Aorta (tissue), 5 donors: ENCODE measurements at places on chromosomes 11 and 22. TPM values are rescaled to one million over a fixed set of nuclear protein-coding genes. Genes with fewer than 3 reads are reported as not detected.

GRCh38 chr22:25139062-25139461, 60.6 kb upstream of the CRYBB3 start:
- H3K4me3 ChIP-seq = no peak overlapping the region
- H3K27me3 ChIP-seq = no peaks in the 10 kb centered on the region
- DNase-seq = no peak
- H3K36me3 ChIP-seq = peaks cover 6% of the 10 kb centered on the region
- H3K27ac ChIP-seq = no peak overlapping the region

DNA sequence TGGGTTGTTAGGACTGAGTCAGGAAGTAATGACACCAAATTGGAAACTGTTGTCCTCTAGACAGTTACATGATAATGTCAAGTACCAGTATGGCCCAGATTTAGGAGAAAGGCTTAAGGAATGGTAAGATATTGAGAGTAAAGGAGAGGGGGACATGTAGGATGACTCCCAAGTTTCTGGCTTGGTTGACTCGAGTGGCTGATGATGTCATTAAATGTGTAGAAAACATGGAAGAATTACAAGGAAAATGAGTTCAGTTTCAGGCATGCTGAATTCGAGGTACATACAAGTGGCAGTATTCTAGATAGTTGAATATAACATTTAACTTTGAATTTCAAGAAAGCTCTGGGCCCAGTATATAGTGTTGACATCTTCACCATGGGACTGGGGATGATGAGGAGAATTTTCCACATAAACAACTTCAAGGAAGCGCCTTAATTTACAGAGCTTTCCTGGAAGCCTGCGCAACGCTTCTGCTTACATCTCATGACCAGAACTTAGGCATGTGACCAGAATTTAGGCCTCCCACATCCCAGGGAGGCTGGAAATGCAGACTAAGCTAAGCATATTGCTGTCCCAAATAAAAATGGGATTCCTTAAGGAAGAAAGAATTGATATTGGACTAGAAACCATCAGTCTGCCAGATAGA, 3.8 kb downstream of the CFAP300 start:
- H3K27ac ChIP-seq = no peak overlapping the region
- no peaks in the 10 kb centered on the region for H3K36me3 ChIP-seq
- H3K4me1 ChIP-seq = no peaks in the 10 kb centered on the region
- no peak for DNase-seq

DNA sequence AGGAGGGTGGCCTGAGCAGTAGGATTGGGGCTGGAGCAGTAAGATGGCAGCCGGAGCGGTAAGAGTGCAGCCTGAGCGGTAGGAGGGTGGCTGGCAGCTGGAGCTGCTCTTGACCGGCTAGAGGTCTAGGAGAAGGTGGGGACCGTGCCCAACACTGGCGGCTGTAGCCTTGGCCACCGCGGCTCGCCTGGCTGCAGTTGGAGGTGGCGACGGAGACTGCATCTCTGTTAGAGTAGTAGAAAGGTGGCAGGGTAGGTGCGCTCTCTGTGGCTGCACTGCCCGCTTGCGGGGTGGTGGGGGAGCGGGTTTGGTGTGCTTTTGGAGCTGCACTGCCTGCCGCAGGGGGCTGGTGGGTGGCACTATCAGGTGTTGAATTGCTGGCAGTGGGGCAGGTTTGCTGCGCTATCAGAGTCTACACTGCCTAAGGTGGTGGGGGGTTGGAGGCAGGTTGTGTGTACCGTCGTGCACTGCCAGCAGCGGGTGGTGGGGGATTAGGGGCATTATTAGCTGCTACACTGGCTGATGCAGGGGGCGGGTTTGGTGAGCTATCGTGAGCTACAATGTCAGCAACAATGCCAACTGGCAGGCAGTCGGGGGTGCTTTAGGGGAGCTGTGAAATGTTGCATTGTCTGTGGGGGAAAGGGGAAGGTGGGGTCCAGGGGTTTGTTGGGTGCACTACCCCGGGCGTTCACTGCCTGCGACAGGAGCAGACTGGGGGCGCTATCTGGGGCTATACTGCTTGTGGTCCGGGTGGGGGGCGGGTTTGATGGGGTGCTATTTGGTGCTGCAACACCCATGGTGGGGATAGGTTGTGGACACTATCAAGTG, 4461.3 kb upstream of the OR11H1 start:
- no peak overlapping the region for H3K27ac ChIP-seq
- H3K4me3 ChIP-seq = no peak overlapping the region
- no peaks in the 10 kb centered on the region for H3K27me3 ChIP-seq
- no peak for DNase-seq
- no peaks in the 10 kb centered on the region for H3K4me1 ChIP-seq
- H3K36me3 ChIP-seq = no peaks in the 10 kb centered on the region

DNA sequence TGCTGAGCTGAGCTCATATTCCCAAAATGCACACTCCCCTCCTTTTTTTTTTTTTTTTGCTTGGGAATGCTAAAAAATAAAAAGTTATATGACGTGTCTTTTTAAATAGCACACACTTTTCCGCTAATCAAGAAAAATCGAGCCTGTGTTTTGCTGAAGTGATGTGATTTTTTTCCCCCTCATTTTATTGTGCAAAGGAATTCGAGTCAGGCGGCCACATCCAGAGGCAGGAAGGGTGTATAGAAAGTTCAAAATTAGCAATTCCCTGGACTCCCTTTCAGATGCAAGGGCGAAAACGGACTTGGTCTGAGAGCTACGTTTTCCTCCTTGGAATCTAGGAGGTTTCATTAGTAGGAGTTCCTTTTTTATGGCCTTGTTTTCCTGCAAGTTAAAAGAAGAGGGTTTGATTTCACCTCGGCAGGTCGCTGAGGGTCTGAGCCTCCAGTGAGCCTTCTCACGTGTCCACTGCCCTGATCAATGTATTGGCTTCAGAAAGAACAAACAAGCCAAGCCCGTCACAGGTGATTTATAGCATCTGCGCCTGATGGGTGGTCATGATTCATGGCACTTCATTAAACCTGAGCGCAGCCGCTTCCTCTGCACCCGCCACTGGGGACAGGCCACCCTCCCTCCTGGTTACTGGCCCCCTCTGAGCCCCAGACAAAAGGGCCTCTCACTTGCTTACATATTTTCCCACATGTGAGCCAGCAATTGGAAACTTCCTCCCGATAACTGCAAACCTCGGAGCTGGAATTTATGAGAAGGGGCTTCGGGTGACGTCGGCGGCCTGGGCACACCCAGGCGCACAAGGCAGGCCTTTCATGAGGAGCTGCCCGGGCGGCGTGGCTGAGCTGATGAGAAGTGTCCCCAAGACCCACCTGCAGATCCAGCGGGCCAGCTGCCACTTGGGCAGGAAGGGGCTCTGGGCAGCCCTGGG, 64.4 kb upstream of the LINC01488 start:
- H3K27me3 ChIP-seq = no peaks in the 10 kb centered on the region
- no peak for DNase-seq
- no peaks in the 10 kb centered on the region for H3K36me3 ChIP-seq
- peak overlapping the region; percentile 53 for H3K27ac ChIP-seq

DNA sequence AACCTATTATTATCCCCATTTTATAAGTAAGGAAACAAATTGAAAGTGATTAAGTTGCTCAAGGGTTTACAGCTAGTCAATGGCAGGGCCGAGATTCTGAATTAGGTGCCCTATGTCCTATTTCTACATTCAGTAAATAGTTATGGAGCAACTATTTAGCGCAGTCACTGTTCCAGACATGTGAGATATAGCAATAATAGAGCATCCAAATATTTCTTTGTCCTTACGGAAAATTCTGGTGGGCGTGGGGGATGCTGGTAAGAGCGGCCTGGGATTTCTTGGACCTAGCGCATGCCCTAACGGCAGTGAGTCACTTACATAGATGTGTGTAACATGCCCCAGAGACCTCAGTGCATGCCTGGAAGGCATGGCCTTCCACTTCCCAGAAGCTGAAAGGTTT, 4.4 kb downstream of the DTX4 start:
- no peaks in the 10 kb centered on the region for H3K27me3 ChIP-seq
- DNase-seq = no peak
- H3K4me3 ChIP-seq = no peak overlapping the region
- H3K27ac ChIP-seq = no peak overlapping the region

DNA sequence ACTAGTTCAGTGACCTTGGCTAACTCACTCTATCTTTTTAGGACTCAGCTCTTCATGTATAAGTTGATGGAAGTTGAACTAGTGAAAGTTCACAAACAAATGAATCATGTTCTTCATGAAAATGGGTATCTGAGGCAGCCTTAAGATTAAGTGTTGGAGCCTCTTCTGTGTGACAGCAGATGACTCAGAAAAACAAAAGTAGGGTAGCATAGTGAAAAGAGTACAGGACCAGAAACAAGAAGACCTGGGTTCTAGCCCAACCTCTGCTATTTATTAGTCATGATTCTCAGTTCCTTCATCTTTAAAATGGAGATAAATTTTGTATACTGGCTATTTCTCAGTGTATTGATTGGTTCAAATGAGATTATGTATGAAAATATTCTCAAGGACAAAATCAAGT, 60.2 kb downstream of the USP35 start:
- no peaks in the 10 kb centered on the region for H3K36me3 ChIP-seq
- no peaks in the 10 kb centered on the region for H3K27me3 ChIP-seq
- DNase-seq = no peak
- H3K4me3 ChIP-seq = no peak overlapping the region

GRCh38 chr11:18722293-18722637, 3.7 kb downstream of the IGSF22 start:
- no peaks in the 10 kb centered on the region for H3K4me1 ChIP-seq
- no peaks in the 10 kb centered on the region for H3K27me3 ChIP-seq
- no peak overlapping the region for H3K4me3 ChIP-seq
- no peaks in the 10 kb centered on the region for H3K36me3 ChIP-seq
- H3K27ac ChIP-seq = no peak overlapping the region

- H3K4me3 ChIP-seq = no peak overlapping the region
- H3K4me1 ChIP-seq = no peaks in the 10 kb centered on the region
- H3K27ac ChIP-seq = no peak overlapping the region
- no peaks in the 10 kb centered on the region for H3K27me3 ChIP-seq
- DNase-seq = no peak
- H3K36me3 ChIP-seq = no peaks in the 10 kb centered on the region
Measured at GRCh38 chr22:48171271-48171691, 1408.8 kb downstream of the TBC1D22A start.

DNA sequence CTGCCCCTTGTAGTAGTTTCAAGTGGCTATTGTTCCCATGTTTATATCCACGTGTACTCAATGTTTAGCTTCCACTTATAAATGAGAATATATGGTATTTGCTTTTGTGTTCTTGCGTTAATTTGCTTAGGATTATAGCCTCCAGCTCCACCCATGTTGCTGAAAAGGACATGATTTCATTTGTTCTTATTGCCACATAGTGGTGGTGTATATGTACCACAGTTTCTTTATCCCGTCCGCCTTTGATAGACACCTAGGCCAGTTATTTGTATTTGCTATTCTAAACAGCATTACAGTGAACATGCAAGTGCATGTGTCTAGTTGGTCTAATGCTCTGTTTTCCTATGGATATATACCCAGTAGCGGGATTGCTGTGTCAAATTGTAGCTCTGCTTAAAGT, 6.8 kb downstream of the OR51B2 start:
- H3K4me1 ChIP-seq = no peaks in the 10 kb centered on the region
- no peak overlapping the region for H3K27ac ChIP-seq

DNA sequence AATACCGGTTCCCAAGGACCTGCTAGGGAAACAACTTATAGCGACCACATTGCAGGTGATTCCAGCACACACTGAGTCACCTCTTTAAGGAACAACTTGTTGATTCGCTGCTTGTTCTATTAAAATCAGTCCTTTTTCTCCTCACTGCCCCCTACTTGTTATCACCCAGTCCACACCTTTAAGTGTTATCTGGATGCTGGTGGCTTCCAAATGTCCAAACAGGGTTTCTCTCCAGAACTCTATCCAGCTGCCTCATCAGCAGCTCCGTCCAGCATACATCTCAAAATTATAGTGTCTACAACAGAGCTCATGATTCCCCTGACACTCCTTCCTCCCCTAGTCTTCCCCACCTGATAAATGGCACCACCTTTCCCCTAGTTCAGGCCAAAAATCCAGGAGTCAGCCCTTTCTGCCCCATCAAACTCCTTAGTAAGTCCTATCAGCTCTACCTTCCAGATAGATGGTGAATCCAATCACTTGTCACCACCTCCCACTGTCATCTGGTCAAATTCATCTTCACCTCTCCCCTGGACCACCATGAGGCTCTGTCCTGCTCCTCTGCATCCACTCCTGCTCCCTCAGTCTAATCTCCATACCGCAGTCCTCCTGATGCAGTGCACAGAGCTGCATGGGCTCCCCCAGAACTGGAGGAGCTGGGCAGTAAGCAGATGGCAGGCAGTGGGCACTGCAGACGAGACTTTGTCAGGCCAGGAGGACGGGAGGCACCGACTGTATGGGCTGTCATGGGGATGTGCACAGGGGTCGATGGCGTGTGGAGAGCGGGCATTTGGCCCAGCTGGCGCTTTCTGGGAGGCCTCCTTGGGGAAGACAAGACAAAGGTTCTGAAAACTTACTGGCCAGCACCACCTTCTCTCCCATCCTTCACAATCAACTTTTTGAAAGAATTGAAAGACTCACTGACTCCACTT, 19.3 kb downstream of the IL10RA start:
- DNase-seq = no peak
- H3K4me3 ChIP-seq = no peak overlapping the region
- no peaks in the 10 kb centered on the region for H3K27me3 ChIP-seq
- no peak overlapping the region for H3K27ac ChIP-seq
- H3K4me1 ChIP-seq = no peaks in the 10 kb centered on the region

DNA sequence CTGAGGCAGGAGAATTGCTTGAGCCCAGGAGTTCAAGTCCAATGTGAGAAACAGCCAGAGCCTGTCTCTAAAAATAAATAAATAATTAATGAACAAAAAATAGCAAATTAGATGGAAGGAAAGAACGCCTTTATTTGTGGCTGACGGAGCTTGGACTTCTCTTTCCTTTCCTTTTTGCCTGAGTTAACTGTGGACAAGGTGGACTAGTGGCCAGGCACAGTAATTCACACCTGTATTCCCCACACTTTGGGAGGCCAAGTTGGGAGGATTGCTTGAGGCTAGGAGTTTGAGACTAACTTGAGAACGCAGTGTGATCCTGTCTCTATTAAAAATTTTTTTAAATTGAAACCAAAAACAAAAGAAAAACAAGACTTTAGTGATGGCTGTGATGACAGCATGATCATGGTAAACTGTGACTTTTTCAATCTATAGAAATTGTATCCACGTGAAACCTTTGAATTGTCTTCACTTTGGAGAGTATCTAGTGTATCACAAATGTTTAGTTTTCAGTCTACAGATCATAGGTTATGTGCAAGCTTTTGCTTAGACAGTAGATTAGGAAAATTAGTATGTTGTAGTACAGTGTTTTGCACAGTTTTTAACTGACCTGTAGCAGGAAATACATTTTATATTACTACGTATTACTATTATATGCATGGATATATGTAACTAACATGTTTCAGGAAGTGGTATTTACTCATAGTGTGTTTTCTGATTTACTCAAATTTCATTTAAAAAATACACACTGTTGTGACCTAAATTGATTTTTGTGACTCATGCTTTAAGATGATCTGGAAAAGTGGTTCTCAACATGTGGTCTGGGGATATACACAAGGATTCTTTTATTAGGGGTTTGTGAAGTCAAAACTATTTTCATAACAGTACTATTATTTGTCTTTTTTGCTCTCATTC, 42.1 kb downstream of the KDM2A start:
- H3K4me3 ChIP-seq = no peak overlapping the region
- no peaks in the 10 kb centered on the region for H3K36me3 ChIP-seq
- H3K27ac ChIP-seq = no peak overlapping the region

GRCh38 chr22:39174498-39175352, 22.2 kb upstream of the CBX7 start:
- H3K4me3 ChIP-seq = no peak overlapping the region
- no peaks in the 10 kb centered on the region for H3K27me3 ChIP-seq
- H3K4me1 ChIP-seq = no peaks in the 10 kb centered on the region
- DNase-seq = peak; percentile 92

OR5T3 gene
- not detected for total RNA-seq

VSIG10L2 gene
- total RNA-seq = not detected

GLYAT gene
- not detected for total RNA-seq

MAPK8IP2 gene
- 0.26 TPM for total RNA-seq

LRRC4C gene
- 1.9 TPM for total RNA-seq

SPDYC gene
- not detected for total RNA-seq

MS4A6E gene
- 1.3 TPM for total RNA-seq
